ENCODE measurements at places on chromosomes 6 and 20. TPM values are rescaled to one million over a fixed set of nuclear protein-coding genes. Genes with fewer than 3 reads are reported as not detected.

GRCh38 chr6:158573542-158573931 lies 13.6 kb downstream of the TMEM181 start:
- no peak for DNase-seq
- no peak overlapping the region for H3K4me3 ChIP-seq
- no peaks in the 10 kb centered on the region for H3K27me3 ChIP-seq
- H3K36me3 ChIP-seq = no peaks in the 10 kb centered on the region
- H3K27ac ChIP-seq = no peak overlapping the region

Gene TMEM200A
- total RNA-seq = not detected

DNA sequence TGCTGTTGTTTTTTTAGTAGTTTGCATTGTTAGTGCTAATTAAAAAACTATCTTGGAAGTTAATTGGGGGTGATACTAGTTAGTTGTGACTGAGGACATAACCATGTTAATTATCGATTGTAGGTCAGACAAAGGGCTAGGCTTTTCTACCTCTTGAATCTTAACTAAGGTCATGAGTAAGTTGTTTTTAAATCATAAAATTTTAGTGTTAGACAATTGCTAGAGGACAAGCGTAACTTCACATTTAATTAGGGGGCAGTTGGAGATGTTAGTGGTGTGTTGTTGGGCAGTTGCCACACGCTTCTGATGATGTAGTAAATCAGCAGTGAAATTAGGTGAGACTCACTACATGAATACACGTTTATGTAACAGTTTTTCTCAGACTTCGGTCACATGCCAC lies 619.1 kb upstream of the FLRT3 start:
- H3K36me3 ChIP-seq = no peaks in the 10 kb centered on the region
- no peak for DNase-seq
- no peak overlapping the region for H3K4me3 ChIP-seq
- H3K27me3 ChIP-seq = no peaks in the 10 kb centered on the region

Gene PSMG4
- total RNA-seq = 17.9 TPM

Gene SYCP2
- 0.26 TPM for total RNA-seq

GRCh38 chr20:62405981-62406513 lies 1.0 kb downstream of the CABLES2 start:
- no peaks in the 10 kb centered on the region for H3K36me3 ChIP-seq
- no peak for DNase-seq
- no peaks in the 10 kb centered on the region for H3K27me3 ChIP-seq
- H3K4me3 ChIP-seq = peak overlapping the region; percentile 63

Gene CCN6
- total RNA-seq = not detected

GRCh38 chr20:64104667-64105451 lies 2.5 kb downstream of the NPBWR2 start:
- DNase-seq = no peak
- H3K36me3 ChIP-seq = no peaks in the 10 kb centered on the region
- H3K27me3 ChIP-seq = peaks cover 35% of the 10 kb centered on the region
- H3K4me1 ChIP-seq = peaks cover 10% of the 10 kb centered on the region

Gene COL20A1
- total RNA-seq = not detected

DNA sequence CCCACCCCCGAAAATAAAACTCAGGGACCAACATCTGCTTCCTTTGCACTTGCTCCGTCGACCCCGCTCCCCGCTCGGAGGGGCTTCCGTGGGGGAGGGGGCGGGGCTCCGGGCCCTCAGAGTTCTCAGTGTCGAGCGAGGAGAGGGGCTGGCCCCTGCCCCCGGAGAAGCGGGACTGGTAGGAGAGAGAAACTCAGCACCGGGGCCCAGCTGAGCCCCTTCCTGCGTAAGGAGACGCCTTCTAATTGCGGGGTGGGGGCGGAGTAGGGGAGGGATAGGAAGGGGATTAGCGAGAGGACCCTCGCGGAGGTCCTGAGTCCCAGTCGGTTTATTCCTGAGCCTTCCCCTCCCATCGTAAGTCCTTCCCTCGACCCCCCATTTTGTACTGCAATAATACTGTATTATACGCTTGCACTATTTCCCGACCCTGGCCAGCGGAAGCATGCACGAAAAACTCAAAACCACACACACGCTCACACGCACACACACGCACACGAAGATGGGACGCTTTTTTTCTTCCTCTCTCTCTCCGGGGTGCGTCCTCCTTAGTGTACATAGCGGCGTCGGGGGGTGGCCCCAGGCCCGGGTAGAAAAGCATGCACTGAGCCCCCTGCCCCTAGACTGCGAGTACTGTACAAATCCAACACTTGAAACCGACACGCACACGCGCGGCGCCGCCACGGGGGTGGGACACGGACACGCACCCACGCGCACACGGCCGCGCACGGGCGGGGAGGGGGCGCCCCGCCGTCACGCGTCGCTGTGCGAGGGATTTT lies 22.1 kb upstream of the SLC22A7 start:
- H3K27ac ChIP-seq = no peak overlapping the region
- DNase-seq = no peak
- peak overlapping the region; percentile 50 for H3K4me3 ChIP-seq
- peaks cover 24% of the 10 kb centered on the region for H3K27me3 ChIP-seq
- H3K4me1 ChIP-seq = peaks cover 5% of the 10 kb centered on the region

Gene SCRT2
- total RNA-seq = not detected

Gene OR2H2
- total RNA-seq = not detected

DNA sequence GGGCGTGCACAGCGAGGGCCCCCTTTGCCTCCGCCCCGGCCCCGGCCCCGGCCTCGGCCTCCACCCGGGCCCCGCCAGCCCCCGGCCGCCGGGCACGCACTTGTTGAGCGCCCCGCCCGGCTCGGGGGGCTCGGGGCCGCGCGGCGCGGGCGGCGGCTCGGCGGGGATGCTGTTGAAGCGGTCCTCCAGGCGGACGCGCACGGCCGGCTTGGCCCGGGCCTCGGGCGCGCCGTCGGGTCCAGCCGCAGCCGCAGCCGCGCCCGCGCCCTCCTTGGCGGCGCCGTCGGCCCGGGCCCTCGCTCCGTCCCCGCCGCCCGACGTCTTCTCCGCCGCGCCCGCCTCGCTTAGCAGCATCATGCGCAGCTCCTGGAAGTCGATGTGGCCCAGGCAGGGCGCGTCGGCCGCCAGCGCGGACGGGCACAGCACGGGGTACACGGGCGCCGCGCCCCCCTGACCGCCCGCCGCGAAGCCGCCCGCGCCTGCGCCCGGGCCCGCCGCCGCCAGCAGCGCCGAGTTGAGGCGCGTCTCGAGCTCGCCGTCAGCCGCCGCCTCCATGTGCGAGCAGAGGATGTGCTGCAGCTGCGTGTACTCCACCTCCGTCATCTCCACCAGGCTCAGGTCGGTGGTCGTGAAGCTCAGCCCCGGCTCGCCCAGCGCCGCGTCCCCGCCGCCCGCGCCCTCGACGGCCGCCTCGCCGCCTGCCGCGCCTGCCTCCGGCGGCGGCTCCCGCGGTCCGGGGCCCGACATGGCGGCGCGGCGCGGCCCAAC lies 514 bp downstream of the TCFL5 start:
- H3K4me1 ChIP-seq = peaks cover 9% of the 10 kb centered on the region
- no peak for DNase-seq
- H3K4me3 ChIP-seq = peak overlapping the region; percentile 50
- no peaks in the 10 kb centered on the region for H3K27me3 ChIP-seq

DNA sequence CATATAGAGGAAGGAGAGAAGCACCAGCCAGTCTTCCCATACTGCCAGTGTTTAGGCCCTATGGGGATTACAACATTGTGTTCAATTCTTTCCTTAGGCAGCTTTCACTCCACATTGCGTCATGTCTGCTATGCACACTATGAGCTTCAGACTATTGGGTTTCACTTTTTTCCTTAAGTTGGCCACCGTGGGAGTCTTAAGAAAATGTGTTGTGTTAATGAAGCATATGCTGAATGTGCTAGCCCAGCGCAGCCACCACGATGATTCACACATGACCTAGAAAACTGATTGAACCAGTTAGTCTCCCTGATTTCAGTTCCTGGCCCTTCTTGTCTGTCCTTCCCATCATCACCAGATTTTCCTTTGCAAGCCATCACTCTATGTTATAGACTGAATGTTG lies 21.5 kb downstream of the TUBB2B start:
- no peaks in the 10 kb centered on the region for H3K36me3 ChIP-seq
- H3K4me1 ChIP-seq = no peaks in the 10 kb centered on the region
- peaks cover 8% of the 10 kb centered on the region for H3K27me3 ChIP-seq

DNA sequence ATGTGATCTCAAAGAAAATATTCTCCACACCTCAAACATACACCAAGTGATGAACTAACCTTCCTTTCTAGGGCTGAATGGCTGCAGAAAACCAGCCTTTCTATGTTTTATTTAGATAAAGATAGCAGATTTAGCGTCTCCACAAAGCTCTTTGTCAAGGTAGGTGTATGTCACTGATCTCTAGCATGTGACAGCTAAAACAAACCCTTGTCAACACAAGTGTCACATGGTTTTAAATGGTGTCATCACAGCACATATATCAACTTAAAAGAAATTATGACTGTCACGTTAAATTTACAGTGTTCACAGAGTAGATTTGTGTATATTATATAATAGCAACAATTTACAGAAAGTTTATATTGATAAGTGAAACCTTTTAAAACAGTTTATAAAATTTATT lies 58.3 kb downstream of the TENT5A start:
- DNase-seq = no peak
- no peak overlapping the region for H3K4me3 ChIP-seq
- peaks cover 18% of the 10 kb centered on the region for H3K4me1 ChIP-seq
- no peak overlapping the region for H3K27ac ChIP-seq
- no peaks in the 10 kb centered on the region for H3K36me3 ChIP-seq
- no peaks in the 10 kb centered on the region for H3K27me3 ChIP-seq

DNA sequence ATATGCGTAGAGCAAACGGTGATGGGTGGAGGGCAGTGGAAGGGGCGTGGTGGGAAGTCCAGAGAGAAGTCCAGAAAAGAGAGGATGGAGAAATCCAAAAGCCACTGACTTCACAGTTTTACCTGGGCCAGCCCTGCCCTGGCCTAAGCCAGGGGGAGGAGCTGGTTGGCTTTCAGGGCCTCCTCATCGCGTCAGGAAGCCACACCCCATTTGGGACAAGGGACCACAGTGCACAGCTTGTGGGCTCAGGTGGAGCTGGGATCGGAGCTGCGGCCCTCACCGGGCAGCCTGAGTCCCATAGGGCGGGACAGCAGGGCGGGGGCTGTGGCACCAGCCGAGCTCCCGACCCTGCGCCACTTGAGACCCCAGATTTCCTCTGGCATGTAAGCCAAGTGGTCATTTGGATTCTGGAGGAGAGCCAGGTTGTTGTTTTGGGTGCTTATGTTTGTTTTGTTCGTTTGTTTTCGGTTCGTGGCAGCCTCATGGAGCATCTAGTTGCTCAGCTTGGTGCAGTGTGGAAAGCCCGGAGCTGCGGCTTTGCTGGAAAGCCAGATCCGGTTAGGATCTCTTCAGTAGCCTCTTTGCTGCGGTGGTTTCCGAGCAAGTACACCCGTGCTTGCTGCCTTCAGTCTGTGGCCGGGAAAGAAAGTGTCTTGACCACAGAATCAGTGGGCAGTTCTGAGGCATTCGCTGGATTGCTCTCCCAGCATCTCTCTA lies 42.2 kb downstream of the RIOK1 start:
- DNase-seq = no peak
- peaks cover 6% of the 10 kb centered on the region for H3K27me3 ChIP-seq
- no peaks in the 10 kb centered on the region for H3K4me1 ChIP-seq
- H3K4me3 ChIP-seq = no peak overlapping the region
- H3K36me3 ChIP-seq = no peaks in the 10 kb centered on the region
